ENCODE measurements at places on chromosomes 1 and 21.

- DNase-seq, result no peak
These were observed 22.3 kb upstream of the KLHDC7A start for GRCh38 chr1:18458133-18459092.

DNA sequence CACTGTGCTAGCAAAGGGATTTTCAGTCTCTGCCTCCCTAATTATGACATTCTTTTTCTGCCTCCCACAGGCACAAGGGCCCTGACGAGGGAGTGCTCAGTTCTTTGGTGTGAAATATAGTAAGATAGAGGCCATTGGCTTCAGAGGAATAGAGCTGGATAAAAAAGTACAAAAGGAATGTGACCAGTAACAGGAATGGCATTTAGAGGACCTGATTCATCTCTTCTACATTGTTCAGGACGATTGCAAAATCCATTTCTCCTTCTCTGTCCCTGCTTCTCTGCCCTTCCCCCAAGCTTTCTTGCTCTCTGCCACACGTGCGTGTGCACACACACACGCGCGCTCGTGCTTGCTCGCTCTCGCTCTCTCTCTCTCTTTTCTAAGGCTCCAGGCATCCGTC is 668.2 kb downstream of the KIF26B start:
- DNase-seq, result no peak

- no peak for DNase-seq
These were observed 199.4 kb upstream of the PTBP2 start for GRCh38 chr1:96521994-96522760.

DNA sequence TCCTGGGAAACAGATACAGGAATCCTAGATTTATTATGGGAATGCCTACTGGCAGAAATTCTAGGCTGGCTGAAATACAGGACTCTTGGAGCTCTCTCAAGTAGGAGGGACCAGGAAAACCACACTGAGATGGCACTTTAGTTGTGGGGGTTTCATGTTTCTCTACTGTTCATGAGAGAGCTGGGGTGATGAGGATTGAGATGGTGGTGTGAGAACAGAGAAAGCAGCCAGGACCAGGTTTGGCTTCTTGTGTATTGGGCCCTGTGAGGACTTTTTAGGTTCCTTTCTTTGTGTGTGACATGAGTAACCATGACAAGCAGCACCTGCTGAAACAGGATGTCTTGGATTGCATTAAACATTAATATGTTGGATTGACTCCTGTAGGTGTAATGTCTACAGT is 4.9 kb downstream of the ARID1A start:
- no peak for DNase-seq

DNA sequence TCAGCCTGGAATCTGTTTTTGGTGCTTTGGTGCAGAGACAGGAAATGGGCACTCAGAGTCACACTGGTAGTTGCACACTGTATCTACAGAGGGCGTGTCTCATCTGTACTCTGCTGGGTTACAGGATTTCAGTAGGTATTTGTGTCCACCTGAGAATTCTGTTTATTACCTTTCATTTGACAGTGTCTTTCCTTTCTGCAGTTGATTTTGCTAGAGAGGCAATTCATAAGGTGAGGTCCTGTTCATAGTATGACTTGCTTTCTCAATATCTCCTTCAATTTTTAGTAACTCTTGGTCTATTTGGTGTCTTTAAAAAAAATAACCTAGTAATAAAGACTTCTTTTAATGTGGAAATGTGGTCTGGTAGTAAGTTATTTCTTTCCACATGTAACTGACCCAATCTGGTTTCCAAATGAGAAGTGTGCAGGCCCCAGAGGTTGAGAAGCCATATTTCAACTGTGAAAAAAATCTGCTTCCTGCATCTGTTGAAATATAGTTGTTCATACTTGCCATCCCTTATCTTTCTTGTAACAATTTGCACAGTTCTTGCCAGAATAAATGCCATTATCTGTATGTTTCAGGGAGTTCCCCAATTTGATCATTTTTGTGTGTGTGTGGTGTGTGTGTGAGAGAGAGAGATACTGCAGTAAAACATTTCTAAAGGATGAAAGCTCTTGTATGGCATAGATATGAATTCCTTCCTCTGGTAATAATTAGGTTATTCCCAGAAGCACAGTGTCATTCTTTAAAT is 78.4 kb upstream of the DNAJC6 start:
- no peak for DNase-seq

DNA sequence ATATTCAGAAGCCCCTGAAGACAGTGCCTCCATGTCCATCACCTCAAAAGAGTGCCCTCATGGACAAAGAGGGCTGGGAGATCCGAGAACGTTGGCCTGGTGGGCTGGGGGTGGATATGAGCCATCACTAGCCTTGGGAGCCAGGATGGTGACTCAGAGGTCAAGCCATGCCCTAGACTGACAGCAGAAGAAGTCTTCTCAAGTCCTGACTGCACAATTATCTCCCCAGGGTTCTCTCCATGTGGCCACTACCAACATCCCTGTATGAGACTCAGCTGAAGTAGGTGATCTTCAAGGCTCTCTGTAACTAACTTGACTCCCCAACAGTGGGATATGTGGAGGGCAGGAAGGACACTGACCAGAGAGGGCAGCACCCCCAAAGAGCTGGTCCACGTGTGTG is 7.1 kb upstream of the USF1 start:
- DNase-seq, result no peak

All from activated T-cell treated with anti-CD3 and anti-CD28 coated beads for 4 hours (primary cell).